Endothelial cell of umbilical vein (primary cell): ENCODE measurements at places on chromosomes 16 and 17. TPM values are rescaled to one million over a fixed set of nuclear protein-coding genes. Genes with fewer than 3 reads are reported as not detected.

Gene KRT27
- total RNA-seq: not detected in 2 replicates

Gene IL21R
- not detected in 2 replicates for total RNA-seq

Gene HSF5
- total RNA-seq: 0.07 TPM in 1 of 2 replicates, not detected in the other

Gene FOXL1
- 3.8 and 4.2 TPM in 2 replicates for total RNA-seq

Gene CACNG1
- total RNA-seq: not detected in 2 replicates

Gene CCL14
- total RNA-seq: 9.5 and 21.3 TPM in 2 replicates

Gene CCL1
- not detected in 2 replicates for total RNA-seq

Gene DNAH9
- not detected in 2 replicates for total RNA-seq

Gene MLST8
- 36.9 and 37.0 TPM in 2 replicates for total RNA-seq

Gene SLC35G3
- total RNA-seq: not detected in 2 replicates

Gene SLC46A1
- total RNA-seq: 1.8 and 4.1 TPM in 2 replicates

Gene TBC1D3K
- total RNA-seq: not detected in 2 replicates

Gene CCL16
- total RNA-seq: 0.51 and 0.55 TPM in 2 replicates

Gene EIF4A3
- total RNA-seq: 90.4 and 93.8 TPM in 2 replicates

Gene SMIM36
- not detected in 2 replicates for total RNA-seq

Gene TMEM235
- 0.38 TPM in 1 of 2 replicates, not detected in the other for total RNA-seq

Gene TBX6
- total RNA-seq: 0.42 and 0.60 TPM in 2 replicates

Gene RCVRN
- not detected in 2 replicates for total RNA-seq

Gene KCNJ18
- not detected in 2 replicates for total RNA-seq

Gene RBL2
- total RNA-seq: 30.7 and 34.1 TPM in 2 replicates

Gene KLHL36
- 33.3 and 38.8 TPM in 2 replicates for total RNA-seq

Gene PMP22
- 51.2 and 67.2 TPM in 2 replicates for total RNA-seq
